DMS 273 treated with DMSO at 0.1 percent for 48 hours (cell line): ENCODE measurements at places on chromosomes 7 and 10.

DNA sequence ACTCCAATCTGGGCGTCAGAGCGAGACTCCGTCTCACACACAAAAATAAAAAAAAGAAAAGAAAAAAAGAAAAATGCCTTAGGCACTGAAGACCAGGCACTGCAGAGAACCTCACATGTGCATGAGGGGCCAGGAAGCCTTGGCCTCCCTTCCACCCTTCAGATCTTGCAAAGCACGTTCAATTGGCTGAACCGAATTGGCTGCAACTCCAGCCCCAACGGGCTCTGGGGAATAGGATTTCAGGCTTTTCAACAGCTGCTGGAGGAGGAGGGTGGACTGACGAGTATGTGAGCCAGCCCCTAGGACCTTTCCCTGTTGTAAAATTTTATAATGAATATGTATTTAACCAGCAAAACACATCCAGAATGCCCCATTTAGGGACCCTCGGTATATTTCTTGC, 16.7 kb downstream of the TMEM120A start:
- peak; percentile 66 for DNase-seq

GRCh38 chr10:111988646-111989045, 194.9 kb downstream of the GPAM start:
- DNase-seq: no peak

- no peak for DNase-seq
Measured at GRCh38 chr10:59904426-59905065, 1.8 kb downstream of the CCDC6 start.

DNA sequence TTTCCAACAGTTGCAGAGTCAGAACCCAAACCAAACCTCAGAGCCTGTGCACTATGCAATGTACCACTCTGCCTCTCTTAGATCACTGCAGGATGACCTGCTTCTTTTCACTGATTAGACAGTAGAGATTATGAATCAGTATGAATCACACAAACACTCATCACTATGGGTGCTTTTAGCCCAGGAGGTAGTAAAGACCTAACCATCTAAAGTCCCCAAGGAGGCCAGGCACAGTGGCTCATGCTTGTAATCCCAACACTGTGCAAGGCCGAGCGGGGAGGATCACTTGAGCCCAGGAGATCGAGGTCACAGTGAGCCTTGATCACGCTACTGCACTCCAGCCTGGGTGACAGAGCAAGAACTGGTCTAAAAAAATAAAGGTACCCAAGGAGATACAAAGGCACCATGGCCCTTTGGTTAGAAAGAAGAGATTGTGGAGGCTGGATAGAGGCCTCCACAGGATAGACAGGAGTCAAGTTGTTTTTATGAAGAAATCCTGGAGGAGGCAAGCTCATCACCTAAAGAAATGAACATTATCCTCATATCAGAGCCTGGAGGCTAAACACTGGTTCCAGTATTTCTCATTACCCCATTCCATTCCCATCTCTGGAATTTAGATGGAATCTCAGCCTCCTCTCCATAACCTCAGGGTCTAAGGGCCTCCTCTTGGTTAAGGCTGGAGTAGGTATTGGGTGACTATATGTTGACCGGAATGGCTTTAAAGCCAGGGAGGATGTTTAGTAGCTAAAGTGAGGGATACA, 12.9 kb downstream of the SEC31B start:
- no peak for DNase-seq

- DNase-seq: no peak
Measured at GRCh38 chr7:112336936-112337576, 113.2 kb upstream of the IFRD1 start.
